Stimulated activated memory B cell treated with anti-CD40 and anti-IgM and Interleukin-4, amounts not matched to agents 10 μg/mL and 1 μg/mL and 100 μg/mL, for 72 hours (primary cell): ENCODE measurements at places on chromosomes 12 and 14.

DNA sequence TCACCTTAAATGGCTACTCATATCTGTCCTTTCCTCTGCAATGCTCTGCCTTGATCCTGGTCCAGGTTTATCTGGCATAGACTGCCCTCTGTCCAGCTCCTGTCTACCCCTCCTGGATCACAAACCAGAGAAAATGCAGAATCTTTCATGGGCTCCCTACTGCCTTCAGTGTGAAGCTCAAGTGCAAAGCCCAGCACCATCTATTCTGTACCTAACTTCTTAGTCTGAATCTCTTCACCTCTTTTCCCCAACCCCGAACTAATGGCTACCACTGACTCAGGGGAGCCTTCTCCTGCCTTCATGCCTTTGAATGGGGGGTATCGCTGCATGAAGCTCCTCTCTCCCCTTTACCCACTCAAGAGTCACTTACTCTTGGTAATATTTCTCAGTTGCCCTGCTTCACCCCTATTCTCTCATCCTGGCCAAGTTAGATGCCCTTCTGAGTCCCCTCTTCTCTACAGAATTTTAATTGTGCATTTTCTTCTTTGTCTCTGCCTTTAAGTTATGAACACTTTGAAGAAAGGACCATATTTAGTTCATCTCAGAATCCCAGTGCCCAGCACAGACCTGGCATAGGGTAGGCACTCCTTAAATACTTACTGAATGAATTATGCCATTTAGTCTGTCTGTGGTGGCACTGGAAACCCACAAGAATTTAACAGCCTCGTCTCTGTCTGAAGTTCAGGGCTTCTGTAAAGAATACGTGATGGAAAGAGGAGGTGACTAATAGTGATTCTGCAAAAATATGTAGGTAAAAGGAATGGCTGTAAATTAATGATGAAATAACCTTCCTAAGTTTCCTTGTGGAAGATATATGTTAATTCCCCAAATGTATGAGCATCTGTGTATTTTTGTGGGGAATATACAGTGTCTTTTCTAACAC is 191.3 kb upstream of the AMIGO2 start:
- peaks cover 75% of the 10 kb centered on the region for H3K4me1 ChIP-seq
- peak overlapping the region; percentile 87 for H3K27ac ChIP-seq
- H3K27me3 ChIP-seq = no peaks in the 10 kb centered on the region
- peak; percentile 56 for ATAC-seq
- no peak overlapping the region for H3K4me3 ChIP-seq

DNA sequence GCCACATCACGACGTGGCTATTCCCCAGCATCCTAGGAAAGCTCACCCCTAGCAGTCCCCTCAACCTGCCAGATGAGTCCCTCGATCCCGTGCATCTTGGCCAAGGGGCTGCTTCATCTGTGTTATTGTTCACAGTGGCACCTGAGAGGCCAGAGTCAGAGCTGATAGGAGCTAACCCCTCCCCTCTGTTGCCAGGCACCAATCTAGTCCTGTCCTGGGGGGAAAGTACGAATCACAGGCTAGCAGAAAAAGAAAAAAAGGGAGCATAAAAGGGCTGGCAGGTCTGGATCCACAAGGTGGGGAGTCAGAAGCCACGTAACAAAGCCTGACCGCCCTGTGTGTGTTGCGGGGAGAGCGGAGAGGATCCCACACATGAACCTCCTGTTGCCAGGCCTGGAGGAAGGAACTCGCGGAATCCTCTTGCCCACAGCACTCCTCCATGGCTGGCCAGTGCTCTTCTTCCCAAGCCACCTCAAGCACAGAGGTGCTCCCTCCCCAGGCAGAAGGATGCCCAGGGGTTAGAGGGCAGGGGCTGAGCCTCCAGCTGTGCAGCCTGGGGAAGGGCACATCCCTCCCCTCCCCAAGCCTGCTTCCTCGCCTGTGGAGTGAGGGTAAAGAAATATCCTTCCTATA is 91.8 kb downstream of the ITPK1 start:
- peaks cover 44% of the 10 kb centered on the region for H3K36me3 ChIP-seq
- peaks cover 79% of the 10 kb centered on the region for H3K4me1 ChIP-seq
- H3K27ac ChIP-seq = peak overlapping the region; percentile 68
- no peaks in the 10 kb centered on the region for H3K27me3 ChIP-seq

DNA sequence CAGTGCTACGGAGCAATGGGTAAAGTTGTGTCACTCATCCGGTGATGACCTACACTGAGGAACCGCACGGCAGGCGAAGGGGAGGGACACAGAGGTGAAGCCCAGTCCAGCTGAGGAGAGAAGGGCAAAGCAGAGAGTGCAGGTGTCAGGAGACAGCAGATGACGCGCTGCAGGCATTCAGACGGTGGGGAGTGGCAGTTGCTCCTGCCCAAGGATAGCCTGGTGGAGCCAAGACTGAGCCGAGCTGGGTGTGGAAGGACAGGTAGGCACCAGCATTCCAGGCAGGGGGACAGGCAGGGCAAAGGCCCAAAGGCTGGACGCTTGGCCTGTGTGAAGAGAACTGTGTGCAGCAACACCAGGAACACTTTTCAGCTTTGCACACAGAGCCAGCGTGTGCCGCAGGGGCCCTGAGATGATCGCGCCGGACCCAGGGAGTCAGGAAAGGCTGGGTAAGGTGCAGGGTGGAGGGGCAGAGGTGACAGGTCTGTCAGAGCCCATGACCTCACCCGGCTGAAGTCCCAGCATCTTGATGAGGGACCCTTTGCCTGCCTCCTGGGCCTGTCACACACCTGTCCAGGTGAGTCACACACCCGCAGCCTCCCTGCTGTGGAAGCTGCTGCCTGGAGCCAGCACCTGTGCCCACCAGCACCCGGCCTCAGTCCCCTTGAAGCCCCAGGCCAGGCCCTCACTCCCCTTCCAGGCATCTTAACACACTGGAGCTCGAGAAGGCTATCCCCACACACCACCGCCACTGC is 48.4 kb downstream of the TSPAN11 start:
- no peaks in the 10 kb centered on the region for H3K4me1 ChIP-seq
- no peak for ATAC-seq
- H3K27me3 ChIP-seq = peaks cover 40% of the 10 kb centered on the region
- H3K27ac ChIP-seq = no peak overlapping the region
- no peaks in the 10 kb centered on the region for H3K36me3 ChIP-seq
- no peak overlapping the region for H3K4me3 ChIP-seq

DNA sequence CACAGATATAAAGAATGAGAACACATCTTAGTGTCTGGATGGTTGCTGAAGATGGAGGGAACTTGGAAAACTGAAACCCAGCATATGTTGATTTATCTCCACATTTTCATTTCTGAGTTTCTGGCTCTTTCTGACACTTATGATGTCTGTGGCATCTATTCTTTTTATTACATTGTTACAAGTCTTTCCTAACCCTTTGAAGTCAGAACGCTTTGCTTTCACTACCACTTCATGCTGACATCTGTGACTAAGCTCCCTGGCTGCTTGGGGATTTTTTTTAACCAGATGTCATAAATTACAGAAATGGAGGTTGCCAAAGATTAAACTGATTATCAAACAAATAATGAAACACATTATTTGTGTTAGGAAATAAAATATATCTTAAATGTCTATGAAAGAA is 188.7 kb downstream of the KITLG start:
- ATAC-seq = no peak
- H3K36me3 ChIP-seq = no peaks in the 10 kb centered on the region
- no peak overlapping the region for H3K27ac ChIP-seq
- H3K4me3 ChIP-seq = no peak overlapping the region
- peaks cover 8% of the 10 kb centered on the region for H3K27me3 ChIP-seq

GRCh38 chr14:92934196-92935085 is 11.5 kb downstream of the CHGA start:
- H3K4me1 ChIP-seq = peaks cover 21% of the 10 kb centered on the region
- no peak overlapping the region for H3K27ac ChIP-seq
- no peak overlapping the region for H3K4me3 ChIP-seq
- no peaks in the 10 kb centered on the region for H3K27me3 ChIP-seq
- H3K36me3 ChIP-seq = peaks cover 52% of the 10 kb centered on the region
- no peak for ATAC-seq

GRCh38 chr12:127912035-127912665 is 354.8 kb upstream of the TMEM132C start:
- no peaks in the 10 kb centered on the region for H3K4me1 ChIP-seq
- no peak overlapping the region for H3K27ac ChIP-seq
- no peak overlapping the region for H3K4me3 ChIP-seq
- ATAC-seq = no peak

DNA sequence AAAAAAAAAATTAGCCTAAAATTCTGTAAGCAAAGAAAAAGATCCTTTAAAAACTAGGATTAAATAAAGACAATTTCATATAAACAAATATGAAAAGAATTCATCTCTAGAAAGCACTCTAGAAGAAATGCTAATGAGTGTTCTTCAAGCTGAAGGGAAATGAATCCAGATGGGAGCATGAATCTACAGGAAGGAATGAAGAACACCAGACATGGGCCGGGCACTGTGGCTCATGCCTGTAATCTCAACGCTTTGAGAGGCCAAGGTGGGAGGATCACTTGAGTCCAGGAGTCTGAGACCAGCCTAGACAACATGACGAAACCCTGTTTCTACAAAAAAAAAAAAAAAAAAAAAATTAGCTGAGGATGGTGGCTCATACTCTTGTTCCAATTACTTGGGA is 297.2 kb downstream of the FBXL14 start:
- no peaks in the 10 kb centered on the region for H3K4me1 ChIP-seq
- H3K4me3 ChIP-seq = no peak overlapping the region
- no peak overlapping the region for H3K27ac ChIP-seq
- H3K36me3 ChIP-seq = peaks cover 75% of the 10 kb centered on the region
- no peaks in the 10 kb centered on the region for H3K27me3 ChIP-seq

- no peaks in the 10 kb centered on the region for H3K4me1 ChIP-seq
- no peak overlapping the region for H3K27ac ChIP-seq
- no peaks in the 10 kb centered on the region for H3K36me3 ChIP-seq
- no peak for ATAC-seq
- no peaks in the 10 kb centered on the region for H3K27me3 ChIP-seq
These were observed 261.0 kb upstream of the LRIG3 start for GRCh38 chr12:59181196-59181777.

- H3K4me3 ChIP-seq = no peak overlapping the region
- H3K27me3 ChIP-seq = no peaks in the 10 kb centered on the region
- no peak for ATAC-seq
- H3K27ac ChIP-seq = no peak overlapping the region
- H3K36me3 ChIP-seq = no peaks in the 10 kb centered on the region
These were observed 114.4 kb downstream of the FOXA1 start for GRCh38 chr14:37480446-37481290.

DNA sequence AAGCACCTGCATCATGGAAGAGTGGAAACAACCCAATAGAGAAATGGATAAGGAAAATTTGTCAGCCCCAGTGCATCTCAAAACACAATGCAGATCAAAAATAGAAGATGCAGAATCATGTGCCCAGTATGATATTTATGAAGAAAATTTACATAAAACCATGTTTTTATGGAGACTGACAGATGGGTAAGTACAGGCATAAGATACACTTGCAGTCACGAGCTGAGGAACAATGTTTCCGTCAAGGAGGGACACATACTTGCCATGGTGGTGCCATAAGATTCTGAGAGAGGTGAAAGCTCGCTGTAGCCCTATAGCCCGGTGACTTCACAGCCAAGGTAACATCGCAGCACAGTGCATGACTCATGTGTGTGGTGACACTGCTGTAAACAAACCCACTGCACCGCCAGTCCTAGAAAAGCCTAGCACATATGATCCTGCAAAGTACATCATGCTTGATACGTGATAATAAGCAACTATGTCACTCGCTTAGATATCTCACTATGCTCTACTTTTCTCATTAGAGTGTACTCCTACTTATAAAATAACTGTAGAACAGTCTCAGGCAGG is 112.6 kb downstream of the RIMBP2 start:
- no peaks in the 10 kb centered on the region for H3K27me3 ChIP-seq
- H3K4me3 ChIP-seq = no peak overlapping the region
- ATAC-seq = no peak
- no peak overlapping the region for H3K27ac ChIP-seq

DNA sequence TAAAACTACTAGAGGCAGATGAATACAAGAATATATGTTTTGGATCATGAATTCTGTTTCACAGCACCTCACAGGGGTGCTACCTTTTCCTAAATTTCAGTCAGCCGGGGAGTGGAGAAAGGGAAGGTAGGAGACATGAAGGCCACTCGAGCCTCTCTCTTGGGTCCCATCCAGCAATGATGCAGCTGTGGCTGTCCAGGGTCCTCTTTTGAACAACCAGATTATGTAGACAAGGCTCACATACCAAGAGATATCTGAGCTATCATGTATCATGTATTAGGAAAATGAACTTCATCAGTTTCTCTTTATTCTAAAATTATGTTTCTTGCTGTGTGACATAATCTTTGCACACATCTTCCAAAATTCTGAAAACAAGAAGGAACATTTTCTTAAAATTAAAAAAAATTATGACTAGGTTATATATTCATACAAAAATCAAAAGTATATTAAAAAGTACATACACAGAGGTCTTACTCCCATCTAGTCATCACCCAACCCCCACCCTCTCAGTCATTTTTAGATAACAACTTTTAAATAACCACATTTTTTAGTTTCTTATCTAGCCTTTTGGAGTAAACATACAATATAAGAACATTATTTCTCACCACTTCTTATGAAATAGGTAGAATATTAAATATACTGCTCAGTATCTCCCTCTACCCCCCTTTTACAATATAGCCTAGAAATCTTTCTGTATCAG is 88.7 kb downstream of the ACADS start:
- no peaks in the 10 kb centered on the region for H3K27me3 ChIP-seq
- no peak overlapping the region for H3K27ac ChIP-seq
- no peak for ATAC-seq
- H3K36me3 ChIP-seq = peaks cover 21% of the 10 kb centered on the region
- H3K4me1 ChIP-seq = peaks cover 17% of the 10 kb centered on the region

DNA sequence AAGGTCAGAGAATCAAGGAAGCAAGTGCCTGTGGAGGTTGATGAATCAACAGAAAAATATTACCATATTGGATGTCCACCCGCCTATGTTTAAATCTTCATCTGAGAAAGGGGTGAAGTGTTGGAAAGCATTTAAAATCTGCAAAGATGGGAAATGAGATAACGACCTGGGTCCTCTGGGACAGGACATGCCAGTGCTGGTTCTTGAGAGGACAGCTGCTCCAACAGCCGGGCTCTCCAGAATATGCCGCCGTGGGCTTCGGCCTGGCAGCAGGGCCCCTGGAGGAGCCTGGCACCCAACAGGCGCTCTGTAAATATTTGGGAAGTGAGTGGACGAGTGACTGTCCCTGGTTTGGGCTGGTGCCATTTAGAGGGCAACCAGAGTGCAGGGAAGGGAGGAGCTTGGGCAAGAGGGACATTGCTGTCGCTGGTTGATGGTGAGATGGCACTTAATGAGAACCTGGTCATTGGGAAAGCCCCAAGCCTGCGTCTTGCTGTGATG is 129.9 kb downstream of the KCNA5 start:
- no peaks in the 10 kb centered on the region for H3K4me1 ChIP-seq
- H3K4me3 ChIP-seq = no peak overlapping the region
- H3K36me3 ChIP-seq = no peaks in the 10 kb centered on the region
- no peak overlapping the region for H3K27ac ChIP-seq

GRCh38 chr12:102824218-102824835 is 92.7 kb downstream of the PAH start:
- ATAC-seq = peak; percentile 36
- H3K27ac ChIP-seq = no peak overlapping the region
- no peak overlapping the region for H3K4me3 ChIP-seq
- H3K36me3 ChIP-seq = no peaks in the 10 kb centered on the region
- H3K4me1 ChIP-seq = no peaks in the 10 kb centered on the region
- peaks cover 57% of the 10 kb centered on the region for H3K27me3 ChIP-seq
